ENCODE measurements at places on chromosomes 7 and 10.

DNA sequence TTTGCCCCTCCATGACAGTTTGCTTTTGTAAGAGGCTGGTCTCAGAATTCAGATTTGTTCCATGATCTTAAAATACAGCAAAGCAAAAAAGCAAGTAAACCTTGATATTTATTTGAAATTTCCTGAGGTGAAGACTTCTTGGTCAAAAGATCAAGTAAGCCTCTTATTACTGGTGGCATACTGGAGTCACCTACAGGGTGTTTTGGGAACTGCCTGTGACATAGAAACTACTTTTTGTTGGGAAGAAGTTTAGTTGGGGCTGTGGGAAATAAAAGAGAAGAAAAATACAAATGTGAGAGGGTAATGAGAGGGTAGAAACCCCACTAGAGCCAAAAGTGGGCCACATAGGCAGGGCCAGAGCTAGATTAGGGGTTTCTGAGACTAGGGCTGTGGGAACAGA lies 217.9 kb downstream of the OTUD1 start:
- DNase-seq: no peak

DNA sequence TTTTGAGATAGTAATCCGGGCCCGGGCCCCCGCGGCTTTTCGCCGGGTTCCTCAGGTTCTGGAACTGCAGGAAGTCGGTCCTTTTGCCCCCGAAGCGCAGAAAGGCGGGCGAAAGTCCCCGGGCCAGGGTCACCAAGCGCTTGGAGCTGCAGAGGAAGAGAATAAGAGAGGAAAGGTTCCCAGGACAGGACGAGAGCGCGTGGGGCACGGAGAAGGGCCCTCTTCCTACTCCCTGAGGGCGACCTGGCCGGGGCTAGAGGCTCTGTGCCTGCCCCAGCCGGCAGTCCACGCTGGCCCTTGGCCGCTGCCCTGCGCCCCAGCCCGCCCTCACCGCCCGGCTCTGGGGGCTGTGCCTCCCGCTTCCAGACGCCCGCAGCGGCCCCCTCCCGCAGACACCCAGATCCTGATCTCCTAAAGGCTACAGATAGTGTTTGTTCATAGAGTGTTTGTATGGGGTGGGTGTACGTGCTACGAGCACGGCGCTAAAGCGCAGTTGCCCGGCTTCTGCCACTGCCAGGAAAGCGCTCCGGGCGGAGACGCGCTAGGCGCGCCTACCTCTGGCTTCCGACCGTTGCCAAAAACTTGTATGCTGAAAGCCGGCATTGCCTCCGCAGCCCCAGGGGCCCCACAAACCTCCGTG lies 3.2 kb downstream of the HPSE2 start:
- DNase-seq: no peak

DNA sequence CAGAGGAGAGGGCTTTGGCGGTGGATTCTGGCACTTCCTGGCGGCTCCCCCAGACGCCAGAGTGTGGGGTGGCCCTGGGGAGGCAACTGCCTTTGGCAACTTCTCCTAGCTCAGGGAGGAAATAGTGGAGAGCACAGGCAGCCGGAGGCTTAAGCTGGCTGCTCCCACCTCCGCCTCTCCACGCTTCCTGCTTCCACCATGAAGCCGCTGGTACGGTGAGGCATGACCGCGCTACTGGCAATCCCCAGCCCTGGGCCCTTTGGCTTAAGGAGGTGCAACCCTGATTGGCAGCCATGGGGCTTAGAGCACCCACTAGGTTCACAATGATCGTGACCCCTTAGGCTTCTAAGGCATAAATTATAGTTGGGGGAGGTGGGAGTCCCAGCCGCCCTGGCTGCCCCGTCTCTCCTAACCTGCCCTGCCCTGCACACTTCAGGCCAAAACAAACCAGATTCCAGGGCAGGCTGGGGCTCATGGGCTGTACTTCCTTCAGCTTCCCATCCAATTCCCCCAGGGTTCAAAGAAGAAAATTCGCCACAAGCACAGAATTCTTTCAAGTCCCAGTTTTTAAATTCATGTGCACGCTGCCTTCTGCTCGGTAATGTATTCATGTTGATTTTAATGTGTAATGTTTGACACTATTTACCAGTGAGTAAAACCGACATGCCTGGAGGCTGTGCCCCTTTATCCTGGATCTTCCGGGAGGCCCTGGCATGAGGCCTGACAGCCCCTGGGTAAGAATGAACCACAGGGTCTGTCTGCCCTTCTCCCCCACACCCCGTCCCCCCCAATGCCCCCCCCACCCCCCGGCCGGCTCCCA lies 90.7 kb upstream of the LRRC4 start:
- no peak for DNase-seq

DNA sequence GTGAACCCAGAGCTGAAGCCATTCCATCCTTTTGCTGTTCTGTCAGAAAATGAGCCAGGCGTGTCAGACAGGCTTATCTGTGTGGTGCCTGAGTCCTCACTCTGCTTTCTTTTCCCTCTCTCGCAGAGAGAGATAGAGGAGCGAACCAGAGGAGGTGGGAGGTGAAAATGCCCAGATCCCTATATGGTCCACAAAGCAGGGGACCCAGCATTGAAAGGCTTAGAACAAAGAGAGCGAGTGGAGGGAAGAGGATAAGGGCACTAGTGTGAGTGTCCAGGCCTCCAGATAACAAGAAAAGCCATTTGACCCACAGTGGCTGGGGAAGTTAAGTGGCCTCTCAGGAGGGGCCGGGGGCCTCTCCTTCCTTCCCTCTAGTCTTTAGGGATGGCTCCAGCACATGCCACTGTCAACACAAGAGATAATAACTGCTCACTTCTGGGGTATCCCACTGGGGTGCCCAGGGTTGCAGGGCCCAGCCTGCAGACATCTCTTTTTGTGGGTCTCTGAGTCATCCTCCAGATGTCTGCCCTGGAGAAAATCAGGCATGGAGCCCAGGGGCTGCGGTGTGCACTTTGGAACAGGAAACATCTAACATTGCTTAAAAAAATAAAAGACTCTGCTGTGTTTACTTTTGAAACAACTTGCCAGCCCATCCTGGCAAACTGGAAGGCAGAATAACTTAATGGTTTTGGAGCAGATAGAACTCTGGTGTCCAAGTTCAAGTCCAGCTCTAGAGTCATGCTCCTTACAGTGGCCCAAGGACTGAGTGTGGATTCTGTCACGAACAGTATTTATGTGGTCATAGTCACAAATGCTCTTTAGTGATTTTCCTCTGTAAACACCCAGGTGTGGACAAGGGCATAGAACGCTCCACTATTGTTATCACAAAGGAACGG lies 189.5 kb downstream of the CXCL12 start:
- DNase-seq: no peak

DNA sequence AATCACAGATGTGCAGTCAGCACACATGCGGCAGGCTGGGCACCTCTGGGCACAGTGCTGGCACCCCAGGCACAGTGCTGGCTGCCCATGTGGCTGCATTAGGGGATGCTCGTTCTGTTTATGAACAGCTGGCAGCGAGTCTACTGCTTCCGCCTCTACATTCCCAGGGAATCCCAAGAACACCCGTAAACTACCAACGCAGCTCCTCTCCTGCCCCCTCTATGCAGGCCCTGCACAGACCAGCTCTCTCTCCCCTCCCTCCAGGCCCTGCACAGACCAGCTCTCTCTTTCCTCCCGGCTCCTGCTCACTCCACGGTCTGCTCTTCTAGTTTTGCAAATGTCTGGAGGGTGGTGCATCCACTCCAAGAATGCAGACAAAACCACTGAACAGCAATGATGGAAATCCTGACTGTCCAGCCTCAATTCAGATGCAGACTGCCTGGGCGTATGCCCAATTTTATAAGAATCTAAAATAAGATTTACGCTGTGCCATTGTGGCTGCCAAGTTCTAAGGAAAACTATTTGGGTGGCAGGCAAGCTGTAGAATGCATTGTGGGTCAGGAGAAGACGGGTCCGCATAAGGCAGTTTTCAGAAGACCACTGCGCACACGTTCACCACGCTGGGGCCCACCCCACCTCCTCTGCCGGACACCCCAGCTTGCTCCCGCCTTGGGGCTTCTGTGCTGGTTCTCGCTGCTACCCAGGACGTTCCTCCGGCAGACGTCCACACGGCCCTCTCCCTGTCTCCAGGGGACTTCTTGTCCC lies 234.6 kb downstream of the ZMYND11 start:
- no peak for DNase-seq

DNA sequence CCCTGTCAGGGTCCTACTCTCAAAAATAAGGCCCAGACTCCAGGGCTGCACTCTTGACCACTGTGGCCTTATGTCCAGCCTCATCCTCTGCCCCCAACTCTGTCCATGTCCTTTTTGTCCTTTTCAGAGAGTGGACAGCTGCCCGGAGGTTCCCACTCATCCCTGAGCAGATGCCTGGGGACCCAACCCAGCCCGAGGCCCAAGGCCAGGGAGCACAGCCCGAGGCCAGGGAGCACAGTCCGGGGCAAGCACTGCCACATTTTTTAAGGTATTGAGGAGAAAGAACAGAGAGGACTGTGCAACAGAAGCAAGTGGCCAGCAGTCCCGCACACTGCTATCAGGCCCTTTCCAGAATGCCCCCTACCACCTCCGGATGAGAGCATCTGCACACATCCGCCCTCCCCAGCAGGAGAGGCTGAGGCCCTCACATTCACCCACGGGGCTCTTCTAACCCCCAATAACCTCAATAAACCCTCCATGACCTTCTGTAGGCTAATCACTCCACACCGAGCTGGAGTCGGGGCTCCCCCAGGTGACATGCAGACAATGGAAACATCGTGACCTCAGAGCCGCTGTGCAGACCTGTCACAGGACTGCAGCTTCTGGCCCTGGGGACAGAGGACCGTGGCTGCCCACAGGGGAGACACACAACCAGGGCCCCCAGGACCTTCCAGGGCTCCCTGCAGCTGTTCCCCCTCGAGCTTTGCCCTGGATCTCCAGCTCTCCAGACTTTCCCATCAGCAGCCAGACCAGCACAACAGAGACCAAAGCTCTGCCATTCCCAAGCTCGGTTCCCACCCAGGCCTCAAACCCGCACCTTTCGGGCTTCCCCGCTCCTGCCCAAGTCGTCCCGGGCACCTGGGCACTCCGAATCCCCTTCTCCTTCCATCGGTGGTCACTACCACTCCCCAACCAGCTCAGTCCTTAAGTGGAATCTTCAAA lies 51.4 kb downstream of the CAMK2B start:
- no peak for DNase-seq

DNA sequence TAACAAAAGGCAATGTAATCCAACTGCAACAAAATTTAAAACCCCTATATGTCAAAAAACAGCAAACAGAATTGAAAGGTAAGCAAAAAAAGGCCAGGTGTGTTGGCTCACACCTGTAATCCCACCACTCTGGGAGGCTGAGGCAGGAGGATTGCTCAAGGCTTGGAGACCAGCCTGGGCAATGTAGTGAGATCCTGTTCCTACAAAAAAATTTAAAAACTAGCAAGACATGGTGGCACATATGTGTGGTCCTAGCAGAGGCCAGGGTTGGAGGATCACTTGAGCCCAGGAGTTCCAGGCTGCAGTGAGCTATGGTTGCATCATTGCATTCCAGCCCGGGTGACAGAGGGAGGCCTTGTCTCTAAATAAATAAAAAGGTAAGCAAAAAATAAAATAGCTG lies 212.1 kb upstream of the KLF14 start:
- DNase-seq: peak; percentile 1

DNA sequence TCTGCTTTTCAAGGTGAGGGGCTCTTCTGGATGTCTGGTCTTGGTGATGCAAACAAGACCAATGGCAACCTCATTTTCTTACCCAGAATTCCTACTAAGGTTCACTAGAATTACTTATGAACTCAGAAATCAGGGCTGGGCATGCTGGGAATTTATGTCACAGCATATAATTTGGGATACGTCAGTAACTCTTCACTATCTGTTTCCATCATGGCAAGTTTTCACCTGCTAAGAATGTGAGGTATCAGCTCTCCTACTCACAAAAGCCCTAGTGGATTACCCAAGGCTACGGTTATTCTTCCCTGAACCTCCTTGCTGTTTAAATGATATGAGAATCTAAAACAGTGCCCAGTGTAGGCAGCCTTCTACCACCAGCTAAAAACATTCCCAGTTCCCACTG lies 53.1 kb downstream of the PNLIPRP2 start:
- DNase-seq: no peak

- DNase-seq: no peak
Observed at GRCh38 chr10:118981946-118982345, 47.6 kb upstream of the NANOS1 start.

- DNase-seq: no peak
Observed at GRCh38 chr10:18767981-18768380, 108.8 kb downstream of the ARL5B start.

DNA sequence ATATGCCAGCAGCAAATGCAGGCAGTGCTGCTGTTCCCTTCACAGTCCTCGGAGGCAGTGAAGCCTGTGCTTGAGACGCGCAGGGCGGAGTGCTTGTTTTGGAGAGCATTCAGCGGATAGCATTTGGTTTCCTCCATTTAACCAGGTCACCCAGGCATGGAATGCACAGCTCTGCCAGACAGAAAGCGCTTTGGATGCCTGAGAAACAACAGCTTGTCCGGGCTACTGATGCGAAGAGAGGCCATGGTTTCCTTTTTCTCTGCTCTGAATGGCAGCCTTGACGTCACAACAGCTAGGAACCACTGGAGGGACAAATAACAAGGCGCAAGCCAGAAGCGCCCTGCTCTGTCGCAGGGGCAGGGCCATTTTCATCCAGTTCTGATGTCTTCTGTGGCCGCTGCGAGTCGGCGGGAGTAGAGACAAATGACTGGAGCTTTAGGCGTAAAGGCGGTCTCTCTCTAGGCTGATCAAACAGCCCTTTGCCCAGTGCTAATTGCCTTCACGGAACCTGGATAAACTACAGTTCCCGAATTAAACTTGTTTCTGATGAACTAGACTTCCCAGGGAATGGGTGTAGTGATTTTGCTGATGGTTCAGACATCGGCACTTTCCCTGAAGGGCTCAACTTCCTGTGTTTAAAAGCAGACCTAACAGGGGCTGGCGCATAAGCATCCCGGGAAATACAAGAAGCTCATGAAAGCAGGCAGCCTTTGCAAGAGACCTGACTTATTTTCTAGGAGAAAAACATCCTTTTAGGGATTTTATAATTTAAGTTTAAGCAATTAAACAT lies 187.6 kb upstream of the KLF14 start:
- DNase-seq: no peak

GRCh38 chr10:76456197-76456596 lies 1024.8 kb downstream of the LRMDA start:
- no peak for DNase-seq

GRCh38 chr7:145474009-145474686 lies 638.3 kb upstream of the TPK1 start:
- DNase-seq: no peak

- no peak for DNase-seq
Observed at GRCh38 chr10:132698761-132699391, 87.1 kb downstream of the NKX6-2 start.

DNA sequence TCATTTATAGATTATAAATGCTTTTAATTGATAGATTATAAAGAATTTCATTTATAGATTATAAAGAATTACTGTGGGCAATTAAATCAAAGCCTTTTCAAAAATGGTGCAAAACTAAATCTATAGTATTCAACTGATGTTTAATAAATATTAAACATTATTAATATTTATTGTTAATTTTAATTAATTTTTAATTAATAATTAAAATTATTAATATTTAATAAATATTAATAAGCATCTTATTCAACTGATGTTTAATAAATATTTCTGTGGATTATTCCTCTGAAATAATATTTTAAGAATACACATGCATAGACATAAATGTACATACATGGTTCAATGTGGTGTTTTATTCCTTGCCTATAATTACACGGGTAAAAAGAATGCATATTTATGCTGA lies 346.8 kb downstream of the PCDH15 start:
- no peak for DNase-seq

All from CD4-positive, alpha-beta T cell treated with Interleukin-21 for 1 hour (primary cell).